ENCODE measurements at places on chromosomes 13 and 19. TPM values are rescaled to one million over a fixed set of nuclear protein-coding genes. Genes with fewer than 3 reads are reported as not detected.

DNA sequence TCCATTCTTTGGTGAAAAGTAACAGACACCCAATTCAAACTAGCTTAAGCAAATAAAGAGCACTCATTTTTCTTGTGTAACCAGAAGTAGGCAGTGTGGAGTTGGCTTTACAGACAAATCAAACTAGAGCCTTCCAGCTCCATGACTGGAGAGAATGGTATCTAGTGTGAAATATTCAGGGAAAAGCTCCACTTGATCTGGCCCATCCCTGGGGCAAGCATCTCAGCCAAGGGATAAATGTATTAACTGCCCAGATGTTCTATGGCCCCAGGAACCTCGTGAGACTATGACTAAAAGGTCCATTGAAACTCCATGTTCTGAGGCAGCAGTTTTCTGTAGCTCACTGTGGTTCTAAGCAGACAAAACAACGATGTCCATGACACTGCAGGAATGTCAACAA, 49.9 kb downstream of the TBC1D4 start:
- DNase-seq: no peak

GRCh38 chr19:2477732-2478191, 1.8 kb downstream of the GADD45B start:
- DNase-seq: no peak

- DNase-seq: no peak
These were observed 37.6 kb upstream of the SHKBP1 start for GRCh38 chr19:40539070-40539469.

- no peak for DNase-seq
These were observed 432.2 kb upstream of the ZNF507 start for GRCh38 chr19:31913103-31913661.

DNA sequence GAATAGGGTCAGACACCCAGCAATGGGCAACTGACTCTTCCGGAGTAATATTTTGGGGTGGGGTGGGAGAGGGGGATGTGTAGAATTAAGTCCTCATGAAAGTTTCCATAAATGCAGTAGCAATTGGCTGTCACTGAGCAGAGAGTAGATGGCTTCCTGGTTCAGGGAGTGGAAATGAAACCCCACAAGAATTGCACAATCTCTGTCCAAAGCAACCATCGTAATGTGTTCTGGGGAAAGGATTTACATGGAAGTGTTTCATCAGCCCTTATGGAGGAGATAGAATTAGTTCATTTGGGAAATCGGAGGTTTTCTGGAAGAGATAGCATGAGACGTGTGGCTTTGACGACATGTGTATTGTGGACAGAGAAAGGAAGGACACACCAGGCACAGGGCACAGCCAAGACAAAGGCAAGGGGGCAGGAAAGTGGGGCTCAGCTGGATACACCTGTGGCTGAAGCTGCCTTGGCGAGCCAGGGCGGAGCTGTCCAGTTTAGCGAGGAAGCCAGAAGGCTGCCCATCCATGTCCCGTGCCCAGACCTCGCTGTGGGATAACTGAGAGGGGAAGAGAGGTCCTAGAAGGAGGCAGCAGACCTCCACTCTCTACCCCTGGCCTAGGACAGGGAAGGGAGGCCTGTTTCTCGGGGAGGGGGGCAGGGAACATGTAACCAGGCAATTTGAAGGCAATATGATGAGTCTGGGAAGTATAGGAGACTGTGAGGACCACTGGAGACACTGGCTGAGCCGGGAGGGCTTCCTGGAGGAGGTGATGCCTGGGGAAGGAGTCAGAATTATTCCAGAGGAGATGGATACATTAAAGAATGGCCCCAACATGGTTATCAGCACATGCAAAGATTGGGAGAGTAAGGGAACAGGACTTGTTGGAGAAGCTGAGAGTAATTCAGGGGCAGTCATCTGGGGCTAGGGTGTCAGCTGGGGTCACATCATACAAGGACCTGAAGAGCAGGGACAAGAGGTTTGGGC, 2.6 kb upstream of the CLEC4G start:
- no peak for DNase-seq

DNA sequence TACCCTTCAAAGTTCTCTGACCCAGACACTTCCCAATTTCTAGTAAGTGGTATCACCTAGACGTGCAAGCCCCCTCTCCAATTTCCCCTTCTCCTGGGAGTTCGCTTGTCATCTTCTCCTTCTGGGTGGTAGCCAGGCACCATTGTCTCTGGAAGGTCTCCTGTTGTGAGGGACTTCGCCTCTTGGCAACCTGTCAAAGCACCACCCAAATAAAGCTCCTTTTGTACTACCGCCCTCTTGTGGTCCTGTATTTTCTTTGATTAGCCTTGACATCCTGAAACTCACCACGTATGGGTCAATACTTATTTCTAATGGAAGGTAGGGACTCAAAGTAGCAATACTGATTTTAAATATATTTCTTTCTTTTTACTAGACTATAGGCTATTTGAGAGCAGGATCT, 8.2 kb downstream of the GPC5 start:
- DNase-seq: peak; percentile 23

GRCh38 chr19:4456843-4457653, 546 bp downstream of the UBXN6 start:
- DNase-seq: no peak

- DNase-seq: no peak
These were observed 815 bp downstream of the MAP3K10 start for GRCh38 chr19:40191836-40192646.

- no peak for DNase-seq
These were observed 87.1 kb upstream of the MCF2L start for GRCh38 chr13:112881656-112882554.

GRCh38 chr19:51338563-51339312, 3.2 kb downstream of the VSIG10L start:
- peak; percentile 86 for DNase-seq

DNA sequence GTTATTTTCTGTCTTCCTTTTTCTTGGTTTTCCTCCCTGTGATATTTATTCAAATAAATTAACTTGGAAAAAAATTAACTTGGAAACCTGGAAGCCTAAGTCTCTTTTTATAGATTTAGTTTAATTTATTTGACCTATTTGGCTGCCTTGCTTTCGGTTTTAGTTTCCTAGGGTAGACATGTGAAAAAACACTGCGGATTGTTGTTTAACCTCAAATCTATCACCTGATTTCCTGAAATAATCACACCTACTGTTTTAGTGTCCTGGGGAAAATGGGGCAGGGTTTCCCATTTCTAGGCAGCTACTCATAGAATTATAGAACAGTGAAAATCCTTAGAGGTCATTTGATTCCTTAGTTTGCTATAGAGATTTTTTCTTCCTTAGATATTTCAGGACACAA, 412.4 kb downstream of the PCDH17 start:
- DNase-seq: no peak

- no peak for DNase-seq
These were observed 119.3 kb downstream of the COL4A1 start for GRCh38 chr13:110187641-110188161.

GRCh38 chr19:1106841-1107660, 3.3 kb downstream of the GPX4 start:
- peak; percentile 44 for DNase-seq

DNA sequence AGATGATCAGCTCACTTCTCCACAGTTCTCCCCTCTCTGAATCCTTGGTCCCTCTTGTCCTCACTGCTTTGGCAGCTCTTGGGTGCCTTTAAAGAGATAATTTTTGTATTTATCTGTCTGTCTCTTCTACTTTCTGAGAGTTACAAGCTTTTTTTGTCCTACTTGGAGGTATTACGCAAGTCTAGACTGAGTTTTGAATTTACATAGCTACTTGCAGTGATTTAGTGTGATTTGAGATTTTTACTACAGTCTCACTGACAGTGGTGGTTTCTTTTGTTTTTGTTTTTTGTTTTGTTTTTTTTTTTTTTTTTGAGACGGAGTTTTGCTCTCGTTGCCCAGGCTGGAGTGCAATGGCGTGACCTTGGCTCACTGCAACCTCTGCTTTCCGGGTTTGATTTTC, 22.1 kb downstream of the URI1 start:
- DNase-seq: no peak

GRCh38 chr13:20672772-20673171, 30.7 kb upstream of the IL17D start:
- no peak for DNase-seq

GRCh38 chr13:30429235-30429634, 6.9 kb downstream of the UBE2L5 start:
- no peak for DNase-seq

GRCh38 chr13:33318744-33319143, 33.2 kb upstream of the STARD13 start:
- DNase-seq: no peak

DNA sequence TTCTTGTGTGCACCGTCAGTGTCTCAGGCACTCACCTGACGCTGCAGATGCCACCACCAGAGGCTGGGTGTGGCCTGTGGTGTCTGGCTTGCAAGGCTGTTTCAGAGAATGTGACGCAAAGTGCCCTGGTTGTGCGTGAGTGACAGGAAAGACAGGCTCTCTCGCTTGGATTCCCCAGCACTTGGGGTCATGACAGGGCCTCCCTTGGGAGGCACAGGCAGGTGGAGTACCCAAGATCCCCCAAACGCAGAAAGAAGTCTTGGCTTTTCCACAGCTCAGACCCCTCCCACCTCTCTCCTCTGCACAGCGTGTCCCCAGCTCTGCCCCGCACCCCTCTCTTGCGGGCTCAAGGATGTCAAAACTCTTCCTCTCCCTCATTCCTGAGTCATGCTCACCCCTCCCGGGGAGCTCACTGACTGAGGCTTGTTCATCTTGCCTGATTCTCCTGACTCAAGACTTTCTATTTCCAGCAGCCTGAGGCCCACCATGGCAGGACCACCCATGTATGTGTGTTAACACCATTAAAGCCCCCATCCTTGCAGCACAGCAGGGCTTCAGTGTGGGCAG, 21.0 kb downstream of the DHX34 start:
- DNase-seq: no peak

- no peak for DNase-seq
These were observed 93.2 kb downstream of the FRY start for GRCh38 chr13:32124743-32125142.

- DNase-seq: no peak
These were observed 1877.7 kb upstream of the PRR20A start for GRCh38 chr13:55263045-55263444.

KLK7 gene
- polyA plus RNA-seq: not detected

BST2 gene
- 173 TPM for polyA plus RNA-seq

NCCRP1 gene
- not detected for polyA plus RNA-seq

DCT gene
- polyA plus RNA-seq: 0.25 TPM

PDE4A gene
- polyA plus RNA-seq: 5.6 TPM

RNF225 gene
- not detected for polyA plus RNA-seq

SEMA6B gene
- not detected for polyA plus RNA-seq

IGSF23 gene
- not detected for polyA plus RNA-seq

FUT1 gene
- polyA plus RNA-seq: not detected

FXYD3 gene
- not detected for polyA plus RNA-seq
